Ascending aorta (tissue), 2 donors: ENCODE measurements at places on chromosomes 12 and 14. TPM values are rescaled to one million over a fixed set of nuclear protein-coding genes. Genes with fewer than 3 reads are reported as not detected.

The KCNH3 gene
- total RNA-seq = not detected

The KRT74 gene
- not detected for total RNA-seq

The GPX2 gene
- not detected for total RNA-seq

The MYO1H gene
- total RNA-seq = not detected

The GAS2L3 gene
- not detected for total RNA-seq

The GNB3 gene
- total RNA-seq = 10.4 TPM

The TEX22 gene
- total RNA-seq = not detected
